Hepatocyte (in vitro differentiated cells): ENCODE measurements at places on chromosomes 3 and 15. TPM values are rescaled to one million over a fixed set of nuclear protein-coding genes. Genes with fewer than 3 reads are reported as not detected.

The SLC24A5 gene
- total RNA-seq = not detected in 2 replicates

The WDR72 gene
- total RNA-seq = 6.0 and 6.4 TPM in 2 replicates

The RLBP1 gene
- not detected in 2 replicates for total RNA-seq

The ZPLD1 gene
- total RNA-seq = 0.12 and 0.40 TPM in 2 replicates

The SAMMSON gene
- total RNA-seq = 0.10 TPM in 1 of 2 replicates, not detected in the other

The SOX14 gene
- total RNA-seq = not detected in 2 replicates

The SCAMP5 gene
- 17.8 and 18.8 TPM in 2 replicates for total RNA-seq

The ZDHHC23 gene
- total RNA-seq = 4.7 and 8.5 TPM in 2 replicates

The PGBD4 gene
- 1.9 and 2.0 TPM in 2 replicates for total RNA-seq

The ZNF80 gene
- total RNA-seq = not detected in 2 replicates

The CHRNA5 gene
- total RNA-seq = 1.9 and 3.1 TPM in 2 replicates

The OTOL1 gene
- total RNA-seq = not detected in 2 replicates

The CSPG5 gene
- total RNA-seq = 0.44 and 0.47 TPM in 2 replicates

The CCR3 gene
- 0.40 TPM in 1 of 2 replicates, not detected in the other for total RNA-seq

DNA sequence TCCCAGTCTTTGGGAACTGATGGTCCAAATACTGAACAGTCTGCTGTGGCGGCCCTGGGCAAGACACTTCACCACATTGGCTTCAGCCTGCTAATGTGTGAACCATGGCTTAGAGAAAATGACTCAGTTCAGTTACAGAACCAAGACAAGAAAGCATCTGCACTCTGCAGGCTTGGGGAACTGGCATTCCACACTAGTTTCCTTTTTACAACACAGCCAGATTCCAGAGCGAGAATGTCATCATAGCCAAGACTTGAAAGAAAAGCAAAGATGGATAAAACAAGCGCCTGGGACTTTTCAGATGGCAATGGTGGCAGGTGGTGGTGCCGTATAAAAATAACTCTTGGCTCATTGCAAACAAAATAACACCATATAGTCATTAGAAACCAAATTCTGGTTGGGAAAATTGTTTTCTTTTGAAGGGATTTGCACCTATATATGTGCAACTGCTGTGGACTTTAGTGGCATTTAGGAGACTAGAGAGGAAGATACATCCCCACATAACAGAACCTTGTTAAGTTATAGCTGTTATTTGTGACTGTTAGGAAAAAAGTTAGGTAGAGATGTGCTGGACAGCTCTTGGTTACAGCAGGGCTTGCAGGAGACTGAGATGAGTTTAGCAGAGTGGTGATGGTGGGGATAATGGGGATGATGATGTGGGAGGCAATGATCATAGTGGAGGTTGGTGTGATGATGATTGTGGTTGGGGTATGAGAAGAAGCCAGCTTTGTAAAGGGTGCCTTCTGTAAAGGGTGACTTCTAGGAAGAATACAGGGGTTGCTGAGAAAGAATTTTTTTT, 273.6 kb downstream of the THRB start:
- H3K4me1 ChIP-seq = peaks cover 4% of the 10 kb centered on the region
- H3K4me3 ChIP-seq = no peak overlapping the region
- H3K36me3 ChIP-seq = no peaks in the 10 kb centered on the region

GRCh38 chr3:71659864-71660591, 65.2 kb downstream of the EIF4E3 start:
- H3K36me3 ChIP-seq = no peaks in the 10 kb centered on the region
- H3K27ac ChIP-seq = no peak overlapping the region
- DNase-seq = no peak
- no peaks in the 10 kb centered on the region for H3K4me1 ChIP-seq

DNA sequence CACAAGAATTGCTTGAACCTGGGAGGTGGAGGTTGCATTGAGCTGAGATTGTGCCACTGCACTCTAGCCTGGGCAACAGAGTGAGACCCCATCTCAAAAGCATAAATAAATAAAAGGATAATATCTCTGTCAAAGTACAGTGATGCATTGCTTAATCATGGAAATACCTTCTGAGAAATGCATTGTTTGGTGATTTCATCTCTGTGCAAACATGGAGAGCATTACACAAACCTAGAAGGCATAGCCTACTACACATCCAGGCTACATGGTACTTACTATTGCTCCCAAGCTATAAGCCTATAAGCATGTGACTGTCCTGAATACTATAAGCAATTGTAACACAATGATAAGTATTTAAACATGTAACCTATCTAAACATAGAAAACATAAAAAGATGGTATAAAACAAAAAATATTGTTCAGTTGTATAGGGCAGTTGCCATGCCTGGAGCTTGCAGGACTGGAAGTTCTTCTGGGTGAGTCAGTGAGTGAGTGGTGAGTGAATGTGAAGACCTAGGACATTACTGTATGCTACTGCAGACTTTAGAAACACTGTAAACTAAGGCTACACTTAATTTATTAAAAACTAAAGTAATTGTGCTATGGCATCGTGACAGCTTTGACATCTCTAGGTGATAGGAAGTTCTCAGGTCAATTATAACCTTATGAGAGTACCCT, 93.6 kb upstream of the SNRPN start:
- no peaks in the 10 kb centered on the region for H3K36me3 ChIP-seq
- H3K27me3 ChIP-seq = no peaks in the 10 kb centered on the region
- no peak overlapping the region for H3K4me3 ChIP-seq

DNA sequence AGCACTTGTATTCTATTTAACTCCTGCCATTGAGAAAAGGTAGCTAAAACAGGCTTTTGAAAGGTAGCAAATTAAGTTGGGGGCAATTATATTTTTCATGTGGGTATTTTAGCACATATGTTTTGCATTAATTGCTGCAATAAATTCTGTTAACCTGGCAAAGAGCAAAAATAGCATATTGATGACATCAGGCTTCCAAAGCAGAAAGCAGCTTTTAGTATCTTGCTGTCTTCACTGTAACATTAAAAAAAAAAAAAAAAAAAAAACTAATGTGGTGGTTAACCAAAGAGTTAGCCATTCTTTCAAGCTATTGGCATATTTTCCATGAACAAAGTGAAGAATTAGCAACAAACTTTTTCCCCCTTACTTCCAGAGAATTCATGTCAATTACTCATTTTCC, 9.1 kb downstream of the EPHA3 start:
- H3K4me3 ChIP-seq = no peak overlapping the region
- DNase-seq = no peak
- no peaks in the 10 kb centered on the region for H3K36me3 ChIP-seq
- peaks cover 28% of the 10 kb centered on the region for H3K27me3 ChIP-seq
- H3K4me1 ChIP-seq = no peaks in the 10 kb centered on the region

DNA sequence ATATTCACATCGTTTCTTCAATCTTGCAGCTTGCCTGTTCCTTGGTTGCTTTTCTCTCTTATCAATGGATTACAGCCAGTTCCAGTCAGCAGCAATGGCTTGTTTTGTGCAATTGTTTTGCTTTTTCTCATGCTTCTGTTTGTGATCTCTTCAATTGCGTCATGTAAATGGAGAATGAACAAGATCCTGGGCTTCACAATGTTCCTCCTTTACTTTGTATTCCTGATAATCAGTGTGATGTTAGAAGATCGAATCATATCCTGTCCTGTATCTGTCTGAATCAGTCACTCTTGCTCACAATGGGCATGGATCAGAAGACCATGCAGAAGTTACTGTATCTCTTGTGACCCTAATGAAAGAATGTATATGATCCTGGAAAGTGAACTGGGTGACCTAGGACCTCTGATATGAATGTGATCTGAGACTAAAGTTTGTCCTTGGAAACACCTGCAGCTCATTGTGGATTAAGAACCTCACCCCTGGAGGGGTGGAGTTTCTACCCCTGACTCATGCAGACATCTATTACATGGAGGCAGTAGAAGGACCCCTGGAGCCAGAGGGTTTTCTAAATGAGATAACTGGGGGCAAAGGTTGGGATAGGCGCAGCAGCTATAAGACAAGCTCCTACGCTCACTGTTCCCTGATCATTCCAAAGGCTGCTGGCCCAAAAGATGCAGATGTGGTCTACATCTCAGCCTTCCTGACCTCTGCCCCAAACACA, 32.2 kb downstream of the SLC24A1 start:
- no peak for DNase-seq
- H3K27ac ChIP-seq = no peak overlapping the region
- no peak overlapping the region for H3K4me3 ChIP-seq
- H3K27me3 ChIP-seq = no peaks in the 10 kb centered on the region

DNA sequence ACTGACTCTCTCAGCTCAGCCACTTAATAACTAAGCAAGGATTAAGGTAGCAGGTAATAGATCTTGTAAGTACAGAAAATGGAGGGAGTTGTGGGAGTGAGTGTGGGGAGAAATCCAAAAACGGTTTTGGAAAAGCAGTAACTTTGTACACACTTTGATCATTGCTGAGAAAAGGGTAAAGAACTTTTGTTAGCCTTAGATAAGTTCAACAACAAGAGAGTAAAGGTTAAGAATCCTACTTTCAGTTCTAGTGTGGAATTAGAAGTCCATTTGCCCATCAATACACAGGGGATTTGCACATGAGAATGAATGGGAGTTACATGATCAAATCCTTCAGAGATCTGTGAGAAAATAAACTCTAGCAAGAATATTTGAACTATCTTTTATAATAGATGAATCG, 528.7 kb downstream of the SOX2 start:
- H3K4me1 ChIP-seq = no peaks in the 10 kb centered on the region
- H3K4me3 ChIP-seq = no peak overlapping the region
- no peaks in the 10 kb centered on the region for H3K27me3 ChIP-seq
- no peak overlapping the region for H3K27ac ChIP-seq

DNA sequence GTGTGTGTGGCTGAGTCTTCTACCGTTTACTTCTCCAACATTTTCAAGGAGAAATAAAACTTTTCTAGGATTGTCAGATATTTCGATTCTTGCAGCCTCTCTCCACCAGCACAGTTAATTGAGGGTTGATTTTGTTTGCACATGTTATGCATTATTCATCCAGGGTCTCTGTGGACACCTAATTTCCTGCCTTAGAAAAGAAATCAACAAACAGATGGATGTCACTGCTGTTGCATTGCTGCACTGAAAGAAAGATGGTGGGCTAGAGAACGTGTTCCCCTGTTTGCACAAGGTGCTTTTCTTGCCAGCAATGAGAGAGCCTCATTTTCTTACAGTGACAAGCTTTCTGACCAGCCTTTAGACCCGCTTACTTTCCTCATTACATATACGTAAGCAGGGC, 150.0 kb downstream of the CLSTN2 start:
- no peaks in the 10 kb centered on the region for H3K4me1 ChIP-seq
- H3K36me3 ChIP-seq = no peaks in the 10 kb centered on the region
- H3K27ac ChIP-seq = no peak overlapping the region
- DNase-seq = no peak
- H3K27me3 ChIP-seq = peaks cover 7% of the 10 kb centered on the region
- no peak overlapping the region for H3K4me3 ChIP-seq

DNA sequence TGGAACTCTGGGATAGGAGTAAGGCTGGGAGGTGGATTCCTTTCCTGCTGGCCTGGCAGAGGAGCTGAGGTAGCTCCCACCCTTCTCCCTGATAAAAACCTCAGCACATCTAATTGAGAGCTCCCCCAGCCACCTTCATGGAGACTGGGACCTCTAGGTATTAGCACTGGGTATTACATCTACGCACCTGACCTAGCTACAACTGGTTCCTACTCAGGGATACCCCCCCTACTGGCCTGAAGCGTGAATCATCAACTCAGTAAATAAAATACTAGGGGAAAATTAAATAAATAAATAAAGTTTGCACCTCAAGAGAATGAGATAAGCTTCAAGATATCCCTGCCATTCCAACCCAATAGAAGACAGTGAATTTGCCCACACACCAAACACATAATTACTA, 140.4 kb downstream of the NEK10 start:
- H3K4me1 ChIP-seq = no peaks in the 10 kb centered on the region
- no peaks in the 10 kb centered on the region for H3K36me3 ChIP-seq
- H3K27ac ChIP-seq = no peak overlapping the region
- no peak overlapping the region for H3K4me3 ChIP-seq

GRCh38 chr3:5036858-5037257, 57.6 kb downstream of the BHLHE40 start:
- H3K27me3 ChIP-seq = no peaks in the 10 kb centered on the region
- no peak overlapping the region for H3K27ac ChIP-seq
- no peaks in the 10 kb centered on the region for H3K4me1 ChIP-seq
- DNase-seq = no peak
- no peak overlapping the region for H3K4me3 ChIP-seq
- no peaks in the 10 kb centered on the region for H3K36me3 ChIP-seq

- no peak for DNase-seq
- peak overlapping the region; percentile 43 for H3K4me3 ChIP-seq
- no peaks in the 10 kb centered on the region for H3K36me3 ChIP-seq
- peaks cover 16% of the 10 kb centered on the region for H3K4me1 ChIP-seq
These were observed 1.2 kb downstream of the PFKFB4 start for GRCh38 chr3:48555231-48555948.

DNA sequence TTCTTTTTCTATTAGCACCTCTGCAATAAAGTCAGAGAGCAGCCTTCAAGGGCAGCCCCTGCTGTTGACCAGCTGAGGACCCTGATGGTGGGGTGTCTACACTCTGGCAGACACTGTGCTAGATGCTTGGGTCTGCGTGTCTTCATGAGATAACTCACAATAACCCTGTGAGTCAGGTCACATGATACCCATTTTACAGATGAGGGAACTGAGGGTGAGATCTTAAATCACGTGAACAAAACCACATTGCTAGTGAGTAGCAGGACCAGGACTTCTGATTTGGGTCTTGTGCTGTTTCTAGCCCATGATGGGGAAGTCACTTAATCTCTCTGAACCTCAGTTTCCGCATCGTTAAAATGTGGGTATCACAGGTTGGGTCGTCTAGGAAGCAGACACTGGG, 118.5 kb upstream of the LIPC start:
- no peaks in the 10 kb centered on the region for H3K36me3 ChIP-seq
- no peak overlapping the region for H3K27ac ChIP-seq
- no peak overlapping the region for H3K4me3 ChIP-seq
- DNase-seq = no peak

- H3K27me3 ChIP-seq = no peaks in the 10 kb centered on the region
- H3K27ac ChIP-seq = no peak overlapping the region
- peaks cover 14% of the 10 kb centered on the region for H3K4me1 ChIP-seq
- no peak overlapping the region for H3K4me3 ChIP-seq
- H3K36me3 ChIP-seq = no peaks in the 10 kb centered on the region
These were observed 30.6 kb upstream of the CP start for GRCh38 chr3:149252272-149252671.

DNA sequence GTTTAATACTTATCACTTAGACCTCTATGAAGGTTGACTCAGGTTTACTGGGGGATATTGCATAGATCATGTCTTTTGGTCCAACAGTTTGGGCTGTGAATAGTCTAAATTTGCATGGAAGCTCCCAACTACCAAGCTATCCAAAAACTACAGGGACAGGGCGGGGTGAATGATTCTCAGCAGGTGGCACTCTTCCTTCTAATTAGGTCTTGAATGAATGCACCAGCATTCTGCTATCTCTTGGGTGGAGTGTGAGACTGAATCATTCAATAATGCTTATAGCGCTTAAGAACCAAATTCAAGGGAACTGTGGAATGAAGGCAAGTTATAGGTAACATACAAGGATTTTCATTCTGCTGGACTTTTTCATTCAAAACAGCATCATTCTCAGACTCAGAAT, 346.3 kb downstream of the TIGIT start:
- no peaks in the 10 kb centered on the region for H3K27me3 ChIP-seq
- H3K4me3 ChIP-seq = no peak overlapping the region
- no peak for DNase-seq
- H3K36me3 ChIP-seq = no peaks in the 10 kb centered on the region
- H3K4me1 ChIP-seq = no peaks in the 10 kb centered on the region
